ENCODE measurements at places on chromosomes 6 and 20.

GRCh38 chr20:5511930-5512329 is 195.2 kb upstream of the PROKR2 start:
- no peak for DNase-seq

DNA sequence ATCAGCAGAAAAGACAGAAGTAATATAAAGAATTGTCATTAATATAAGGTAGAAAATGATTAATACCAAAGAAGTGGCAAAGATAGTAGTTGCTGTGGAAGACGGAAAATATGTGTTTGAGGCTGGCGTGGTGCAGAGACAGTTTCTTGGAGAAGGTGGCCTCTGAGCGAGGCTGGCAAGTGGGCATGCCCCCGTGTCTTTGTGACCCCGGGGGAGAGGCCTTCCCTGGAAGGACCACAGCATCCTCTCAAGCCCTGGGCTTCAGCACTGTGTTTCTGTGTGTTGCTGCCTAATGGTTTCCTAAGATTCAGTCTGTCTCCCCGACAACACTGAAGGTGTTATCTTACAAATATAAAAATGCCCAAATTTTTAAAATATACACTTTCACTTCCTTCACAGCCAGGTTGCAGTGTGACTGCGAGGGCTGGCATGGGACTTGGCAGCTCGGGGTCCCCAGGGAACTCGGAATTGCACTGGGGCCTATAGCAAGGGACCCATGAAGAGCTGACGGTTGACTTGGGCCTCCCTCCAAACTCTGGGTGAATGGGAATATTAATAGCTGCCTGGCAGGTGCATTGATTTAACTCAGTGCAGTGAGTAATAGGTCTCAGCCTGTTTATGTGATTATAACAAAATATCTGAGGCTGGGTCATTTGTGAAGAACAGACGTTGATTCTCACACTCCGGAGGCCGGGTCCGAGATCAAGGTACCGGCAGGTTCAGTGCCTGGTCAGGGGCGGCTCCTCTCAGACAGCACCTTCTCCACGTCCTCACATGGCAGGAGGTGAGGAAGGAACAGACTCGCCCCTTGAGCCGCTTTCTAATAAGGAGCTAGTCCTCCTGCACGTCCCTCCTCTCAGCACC is 47.4 kb upstream of the AFDN start:
- no peak for DNase-seq

DNA sequence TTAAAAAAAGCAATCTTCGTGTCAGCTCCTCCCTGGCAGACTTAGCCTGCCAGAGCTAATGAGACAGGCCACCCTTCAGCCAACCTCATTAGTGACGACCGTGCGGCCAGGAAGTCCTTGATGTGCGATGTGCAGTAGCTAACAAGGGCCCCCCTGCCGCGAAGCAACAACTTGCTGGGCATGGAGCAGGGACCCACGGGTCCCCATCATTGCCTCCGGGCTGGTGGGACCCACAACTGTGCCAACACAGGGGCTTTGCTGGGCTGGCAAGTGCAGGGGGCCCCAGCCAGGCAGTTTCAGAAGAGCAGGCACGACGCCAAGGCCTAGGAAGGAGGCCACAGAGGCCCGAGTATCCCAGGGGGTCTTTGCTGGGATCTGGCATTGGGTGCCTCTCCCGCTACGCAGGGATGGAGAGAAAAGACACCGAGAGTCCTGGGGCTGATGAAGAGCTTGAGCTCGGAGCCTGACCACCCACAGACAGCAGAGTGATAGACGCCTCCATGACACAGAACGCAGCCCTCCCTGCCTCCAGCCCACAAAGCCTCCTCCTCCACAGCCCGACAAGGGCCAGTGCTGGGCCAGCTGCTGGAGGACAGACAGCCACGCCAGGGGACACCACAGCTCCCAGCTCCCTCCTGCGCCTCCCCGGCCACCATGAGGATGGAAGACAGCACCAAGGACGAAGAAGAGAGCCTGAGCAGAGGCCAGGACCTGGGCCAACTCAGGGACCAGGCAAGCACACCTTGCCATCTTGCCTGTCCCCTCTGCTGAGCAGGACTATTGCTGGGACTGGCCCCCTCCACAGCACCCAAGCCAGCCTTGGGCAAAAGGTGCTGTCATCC is 96.6 kb downstream of the YTHDF1 start:
- no peak for DNase-seq

DNA sequence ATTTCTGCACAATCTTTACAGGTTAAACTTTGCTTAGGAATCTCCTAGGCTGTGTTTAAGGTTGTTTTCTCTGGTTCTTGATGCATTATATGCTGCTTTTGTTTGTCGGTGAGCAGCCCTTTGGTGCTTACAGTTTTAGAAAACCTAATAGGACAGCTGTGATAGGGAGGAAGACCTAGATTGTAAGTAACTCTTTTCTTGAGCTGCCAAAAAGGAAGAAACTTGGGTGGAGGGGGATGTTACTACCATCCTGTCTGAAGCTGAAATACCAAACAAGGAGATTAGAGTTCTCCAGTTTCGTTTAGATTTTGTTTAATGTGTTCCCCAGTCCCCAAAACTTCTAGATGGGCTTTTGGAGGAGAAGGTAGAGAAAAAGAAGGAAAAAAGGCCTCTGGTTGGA is 72.0 kb downstream of the ANKS1A start:
- DNase-seq: no peak

DNA sequence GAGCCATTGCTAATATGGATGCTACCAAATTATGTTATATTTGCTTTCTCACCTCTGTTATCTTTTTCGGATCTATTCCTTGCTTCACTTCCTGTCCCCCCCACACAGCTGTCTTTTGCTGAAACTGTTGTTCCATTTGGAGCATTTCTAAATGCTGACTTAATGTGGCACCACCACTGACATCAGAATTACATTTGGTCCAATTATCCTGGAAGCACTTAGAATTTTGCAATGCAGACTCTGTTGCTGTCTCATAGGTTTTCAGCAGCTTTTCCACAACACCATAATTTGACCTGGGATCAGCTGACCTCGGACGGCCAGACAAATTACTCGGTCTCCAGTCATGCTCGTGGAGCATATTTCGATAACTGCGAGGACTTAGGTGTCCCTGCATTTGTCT is 12.8 kb downstream of the KIAA0408 start:
- DNase-seq: no peak

DNA sequence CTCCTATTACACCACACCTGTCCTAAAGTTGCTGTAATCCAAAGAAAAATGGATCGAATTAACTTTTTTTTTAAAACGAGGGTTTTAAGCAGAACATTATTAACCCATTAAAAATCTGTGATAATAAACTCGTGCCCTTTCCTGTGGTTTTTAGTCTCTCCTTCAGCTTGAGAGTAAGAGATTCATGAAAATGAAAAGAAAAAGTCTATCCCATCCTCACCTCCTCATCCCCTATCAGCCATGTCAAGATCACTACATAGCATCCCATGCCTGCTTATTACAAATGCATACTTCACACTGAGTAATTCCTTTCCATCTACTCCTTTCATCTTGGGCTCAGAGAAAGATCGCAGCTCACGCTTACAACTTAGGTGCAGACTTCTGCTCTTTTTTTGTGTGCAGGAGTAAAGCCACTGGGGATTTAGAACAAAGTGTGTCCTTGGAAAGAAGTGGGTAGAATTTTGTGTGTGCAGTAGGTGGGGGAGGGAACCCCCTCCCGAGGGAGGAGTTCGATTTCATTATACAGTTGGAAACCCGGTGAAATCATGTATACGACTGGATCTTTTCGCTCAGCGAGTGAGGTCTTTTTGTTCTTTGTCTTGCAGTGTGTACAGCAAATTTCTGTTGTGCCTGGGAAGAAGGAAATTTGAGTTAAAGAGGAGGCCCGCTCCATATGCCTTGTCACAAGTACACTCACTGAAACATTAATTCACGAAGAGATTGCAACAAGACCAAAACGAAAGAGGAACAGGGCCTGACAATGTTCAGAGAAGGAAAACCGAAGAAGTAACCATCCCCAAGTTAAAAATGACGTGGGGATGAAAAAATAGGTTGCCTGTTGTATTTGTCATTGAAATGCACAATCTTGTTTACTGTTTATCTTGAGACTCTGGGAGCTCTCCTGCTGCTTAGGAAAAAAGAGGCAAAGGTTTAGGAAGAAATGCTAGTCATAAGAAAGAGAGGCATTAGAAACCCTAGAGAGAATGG is 146.5 kb upstream of the ZNF217 start:
- no peak for DNase-seq

DNA sequence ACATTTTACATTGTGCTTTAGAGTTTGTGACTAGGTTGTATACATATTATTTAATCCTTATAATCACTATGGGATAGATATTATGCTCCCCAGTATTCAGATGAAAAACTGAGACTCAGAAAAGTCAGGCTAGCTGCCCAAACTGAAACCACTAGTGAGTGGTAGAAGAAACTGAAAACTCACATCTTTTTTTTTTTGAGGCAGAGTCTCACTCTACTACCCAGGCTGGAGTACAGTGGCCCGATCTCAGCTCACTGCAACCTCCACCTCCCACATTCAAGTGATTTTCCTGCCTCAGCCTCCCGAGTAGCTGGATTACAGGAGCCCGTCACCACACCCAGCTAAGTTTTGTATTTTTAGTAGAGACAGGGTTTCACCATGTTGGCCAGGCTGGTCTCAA is 22.2 kb downstream of the RNF24 start:
- no peak for DNase-seq

DNA sequence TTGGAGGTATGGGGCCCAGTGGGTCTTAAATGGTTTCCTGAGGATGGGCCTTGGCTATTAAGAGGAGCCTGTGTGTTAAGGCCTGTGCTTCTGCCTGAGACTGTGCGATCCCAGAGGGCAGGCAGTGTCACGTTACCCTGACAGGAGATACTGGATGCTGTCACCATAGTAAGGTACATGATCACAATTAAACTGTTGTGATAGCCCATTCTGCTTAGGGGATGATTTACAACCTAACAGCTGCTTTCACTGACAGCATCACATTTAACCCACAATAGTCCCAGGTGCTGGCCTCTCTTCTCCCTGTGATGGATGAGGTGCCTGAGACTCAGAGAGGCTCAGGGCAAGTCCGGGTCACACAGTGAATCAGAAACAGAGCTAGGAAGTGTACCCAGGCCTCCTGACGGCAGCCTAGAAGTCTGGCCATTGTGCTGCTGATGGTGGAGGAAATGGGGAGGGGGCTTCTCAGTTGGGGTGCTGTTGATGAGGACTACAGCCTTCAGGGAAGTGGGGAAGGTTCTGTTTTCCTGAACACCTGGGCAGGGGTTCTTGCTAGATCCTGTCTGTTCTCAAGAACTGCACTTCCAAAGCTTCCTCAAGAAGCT is 97.3 kb downstream of the MDGA1 start:
- no peak for DNase-seq

DNA sequence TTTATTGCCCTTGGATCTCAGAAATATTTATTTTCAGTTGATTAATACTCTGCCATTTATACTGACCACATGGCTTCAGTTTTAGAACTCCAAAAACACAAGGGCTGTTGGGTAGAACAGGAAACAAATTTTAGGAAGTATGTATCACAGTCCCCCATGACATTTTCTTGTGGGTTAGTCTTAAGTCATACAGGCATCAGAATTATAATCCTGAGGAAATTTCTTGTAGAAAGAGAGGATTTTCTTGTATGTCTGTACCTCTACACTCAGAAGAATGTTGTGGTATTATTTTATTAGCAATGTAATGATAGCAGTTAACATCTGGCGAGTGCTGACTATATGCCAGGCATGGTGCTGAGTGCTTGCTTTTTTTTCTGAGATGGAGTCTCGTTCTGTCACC is 302.9 kb downstream of the CLIC5 start:
- DNase-seq: no peak

DNA sequence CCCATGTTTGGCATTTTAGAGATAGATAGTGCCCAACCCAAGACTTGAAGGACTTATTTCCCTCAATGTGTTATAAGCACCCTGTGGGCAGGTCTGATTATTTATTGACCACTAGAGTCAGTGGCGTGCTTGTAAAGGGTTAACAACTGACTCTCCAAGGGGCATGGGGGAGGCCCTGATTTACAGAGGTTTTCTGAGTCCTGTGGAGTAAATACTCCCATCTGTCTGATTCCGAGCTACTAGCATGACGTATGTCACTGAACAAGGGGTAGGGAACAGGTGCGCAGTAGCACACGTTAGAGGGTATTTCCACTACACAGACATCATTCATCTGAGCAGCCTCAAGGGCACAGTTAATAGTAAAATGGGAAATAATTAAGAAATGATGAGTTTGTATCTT is 17.4 kb upstream of the TRAM2 start:
- DNase-seq: no peak

GRCh38 chr6:146434732-146435390 is 108.8 kb upstream of the RAB32 start:
- no peak for DNase-seq

DNA sequence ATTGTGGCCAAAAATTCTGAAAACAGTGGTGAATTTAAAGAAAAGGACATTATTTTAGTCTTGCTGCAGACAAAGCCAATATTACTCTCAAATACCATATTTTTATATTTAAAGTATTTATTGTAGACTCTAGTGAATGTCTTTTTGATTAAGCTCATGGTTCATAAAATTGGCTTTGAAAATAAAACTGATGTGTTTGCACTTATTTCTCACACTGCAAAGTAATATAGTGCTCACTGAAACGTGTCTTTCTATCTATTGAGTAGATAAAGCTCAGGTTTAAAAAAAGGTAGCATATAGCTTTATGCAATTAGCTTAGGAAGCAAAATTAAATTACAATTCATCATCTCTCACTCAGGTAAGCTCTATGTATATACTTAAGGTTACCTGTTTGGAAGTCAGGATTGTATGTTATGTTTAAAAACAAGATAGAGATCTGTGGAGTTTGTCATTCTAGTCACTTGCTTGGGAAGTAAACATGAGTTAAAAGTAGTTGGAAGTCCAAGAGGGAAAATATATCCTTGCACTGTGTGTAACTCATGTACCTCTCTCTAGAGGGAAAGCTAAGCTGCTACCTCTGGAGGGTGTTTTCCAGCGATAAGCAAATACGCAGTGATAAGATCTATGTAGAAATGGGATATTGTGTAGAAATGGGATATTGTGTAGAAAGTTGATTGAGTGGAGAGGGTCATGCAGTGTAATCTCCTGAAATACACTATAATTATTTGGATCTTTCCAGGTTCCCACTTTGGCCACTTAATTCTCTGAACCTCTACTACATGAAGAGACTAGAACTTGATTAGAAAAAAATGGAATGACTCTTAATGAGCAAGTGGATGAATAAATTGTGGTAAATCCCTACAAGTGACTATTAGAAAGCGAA is 29.9 kb upstream of the SPTLC3 start:
- no peak for DNase-seq

- no peak for DNase-seq
Observed at GRCh38 chr20:30595698-30596097, 661.8 kb upstream of the DEFB115 start.

- DNase-seq: no peak
Observed at GRCh38 chr20:39795401-39796272, 833.5 kb downstream of the DHX35 start.

- no peak for DNase-seq
Observed at GRCh38 chr6:145292066-145292465, 443.3 kb downstream of the EPM2A start.

GRCh38 chr6:49430187-49430586 is 32.9 kb downstream of the MMUT start:
- DNase-seq: no peak

DNA sequence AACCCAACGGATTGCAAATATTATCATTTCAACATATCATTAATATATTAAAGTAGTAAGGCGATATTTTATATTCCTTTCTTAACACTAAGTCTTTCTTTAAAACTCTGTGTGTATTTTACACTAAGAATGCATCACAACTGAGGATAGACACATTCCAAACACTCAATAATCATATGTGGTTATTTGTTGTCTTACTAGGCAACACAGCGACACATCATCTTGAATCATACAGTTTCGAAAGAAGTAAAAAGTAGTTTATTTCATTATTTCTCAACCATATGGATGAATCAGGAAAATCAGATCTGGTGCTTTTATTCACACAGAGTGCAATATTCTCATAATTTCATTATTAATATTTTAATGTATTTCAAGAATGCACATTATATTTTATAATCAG is 662.4 kb downstream of the EPHA7 start:
- DNase-seq: no peak

All from stimulated activated CD4-positive, alpha-beta T cell treated with anti-CD3 and anti-CD28 coated beads, TNF-alpha, amount 100 ng/mL, for 1 hour (primary cell).